ENCODE measurements at places on chromosomes 13 and 19.
A peak's percentile ranks its signal among the peaks of the same experiment; 100 is the strongest.

DNA sequence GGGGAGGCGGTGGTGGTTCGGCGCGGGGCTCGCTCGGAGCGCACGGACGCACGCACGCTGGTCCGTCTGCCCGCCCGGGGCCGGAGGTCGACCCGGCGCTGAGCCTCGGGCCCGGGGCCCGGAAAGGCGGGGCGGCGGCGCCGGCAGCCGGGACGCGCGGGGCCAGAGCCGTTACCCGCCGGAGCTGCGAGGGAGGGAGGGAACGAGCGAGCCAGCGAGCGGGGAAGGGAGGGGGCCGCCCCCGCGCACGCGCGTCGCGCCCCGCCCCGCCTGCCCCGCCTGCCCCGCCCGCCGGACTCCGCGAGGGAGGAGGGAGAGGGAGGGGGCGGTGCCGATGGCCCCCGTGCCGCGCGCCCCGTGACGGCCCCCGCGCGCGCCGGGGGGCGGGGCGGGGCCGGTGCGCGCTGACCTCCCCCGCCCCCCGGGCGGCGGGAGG is 15.0 kb downstream of the CIC start:
- peak; percentile 39 for DNase-seq

DNA sequence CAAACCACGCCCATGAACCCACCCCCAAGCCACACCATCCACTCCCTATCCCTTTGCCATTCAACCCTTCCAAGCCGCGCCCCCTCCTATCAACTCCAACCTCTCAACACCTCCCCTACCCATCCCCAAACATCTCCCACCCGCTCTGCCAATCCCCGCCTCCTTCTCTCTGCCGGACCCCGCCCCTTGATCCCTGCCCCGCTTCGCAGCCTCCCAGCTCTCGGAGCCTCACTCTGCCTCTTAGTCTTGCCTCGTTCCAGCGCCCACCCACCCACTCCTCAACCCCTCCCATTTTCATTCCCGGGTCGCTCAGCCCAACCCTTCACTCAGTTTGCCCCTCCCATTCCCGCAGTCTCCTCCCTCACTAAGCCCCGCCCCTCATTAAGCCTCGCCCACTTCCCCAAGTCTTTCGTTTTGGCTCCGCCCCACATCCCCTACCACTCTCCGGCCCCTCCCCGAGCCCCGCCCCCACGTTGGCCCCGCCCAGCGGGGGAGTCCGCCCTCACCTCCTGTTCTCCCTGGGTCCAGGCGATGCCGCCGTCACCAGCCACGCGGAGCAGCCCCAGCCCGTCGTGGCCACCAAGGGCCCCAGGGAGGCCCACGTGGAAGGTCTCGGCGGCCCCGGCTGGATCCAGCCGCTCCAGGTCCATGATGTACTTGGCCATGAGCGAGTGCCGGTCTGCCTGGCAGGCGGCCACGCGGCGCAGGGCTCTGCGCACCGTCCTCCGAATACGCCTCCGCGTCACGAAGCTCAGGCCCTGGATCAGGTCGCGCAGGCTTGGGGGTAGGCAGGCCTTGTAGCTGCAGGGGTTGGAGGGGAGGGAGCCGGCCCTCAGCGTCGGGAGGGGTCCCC is 5.7 kb downstream of the JAK3 start:
- peak; percentile 37 for DNase-seq

DNA sequence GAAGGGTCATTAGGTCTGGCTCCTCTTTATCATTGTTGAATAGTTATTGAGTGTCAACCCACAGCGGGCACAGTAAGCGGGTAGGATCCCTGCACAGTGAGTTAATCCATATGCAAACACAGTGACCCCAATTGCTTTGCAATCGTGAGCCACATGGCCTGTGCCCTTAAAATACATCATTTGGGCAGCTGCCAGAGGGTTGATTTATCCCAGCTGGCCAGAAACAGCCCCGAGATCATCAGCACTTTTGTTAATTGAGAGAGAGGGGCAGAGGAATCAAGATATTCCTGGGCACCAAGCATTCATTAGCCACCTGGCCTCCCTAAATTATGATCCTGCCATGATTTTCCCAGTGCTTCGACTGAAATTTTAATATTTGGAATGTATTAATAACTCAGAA is 9.8 kb upstream of the CNMD start:
- no peak for DNase-seq

DNA sequence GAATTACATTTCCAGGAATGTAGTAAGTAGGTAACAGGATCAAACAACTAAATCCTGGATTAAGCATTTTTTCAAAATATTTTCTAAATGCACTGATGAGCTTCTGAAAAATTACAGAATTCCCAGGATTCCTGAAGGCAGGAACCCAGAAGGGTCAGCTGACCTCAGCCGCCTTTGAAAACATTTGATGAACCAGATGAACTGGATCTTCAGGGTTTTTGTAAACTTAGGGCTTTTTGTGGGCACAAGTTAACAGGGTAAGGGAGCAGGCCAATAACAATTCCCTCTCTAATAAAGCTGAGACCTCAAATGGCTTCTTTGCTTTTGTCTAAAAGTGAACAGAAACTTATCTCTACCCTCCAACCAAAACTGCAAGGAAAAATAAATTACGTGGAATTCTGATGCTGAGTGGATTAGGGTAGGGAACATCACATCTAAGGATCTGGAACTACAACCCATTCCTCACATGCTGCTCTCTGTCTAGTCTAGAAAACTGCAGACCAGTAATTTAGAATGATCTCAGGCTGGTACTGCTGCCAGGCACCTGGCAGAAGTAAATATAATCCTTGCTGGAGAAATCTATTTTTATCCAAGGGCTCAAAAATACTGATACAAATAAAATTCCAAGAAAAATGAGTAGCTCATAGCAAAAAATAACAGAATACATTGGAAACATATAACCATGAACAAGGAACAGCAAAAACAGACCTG is 48.2 kb upstream of the N4BP2L1 start:
- DNase-seq: no peak

DNA sequence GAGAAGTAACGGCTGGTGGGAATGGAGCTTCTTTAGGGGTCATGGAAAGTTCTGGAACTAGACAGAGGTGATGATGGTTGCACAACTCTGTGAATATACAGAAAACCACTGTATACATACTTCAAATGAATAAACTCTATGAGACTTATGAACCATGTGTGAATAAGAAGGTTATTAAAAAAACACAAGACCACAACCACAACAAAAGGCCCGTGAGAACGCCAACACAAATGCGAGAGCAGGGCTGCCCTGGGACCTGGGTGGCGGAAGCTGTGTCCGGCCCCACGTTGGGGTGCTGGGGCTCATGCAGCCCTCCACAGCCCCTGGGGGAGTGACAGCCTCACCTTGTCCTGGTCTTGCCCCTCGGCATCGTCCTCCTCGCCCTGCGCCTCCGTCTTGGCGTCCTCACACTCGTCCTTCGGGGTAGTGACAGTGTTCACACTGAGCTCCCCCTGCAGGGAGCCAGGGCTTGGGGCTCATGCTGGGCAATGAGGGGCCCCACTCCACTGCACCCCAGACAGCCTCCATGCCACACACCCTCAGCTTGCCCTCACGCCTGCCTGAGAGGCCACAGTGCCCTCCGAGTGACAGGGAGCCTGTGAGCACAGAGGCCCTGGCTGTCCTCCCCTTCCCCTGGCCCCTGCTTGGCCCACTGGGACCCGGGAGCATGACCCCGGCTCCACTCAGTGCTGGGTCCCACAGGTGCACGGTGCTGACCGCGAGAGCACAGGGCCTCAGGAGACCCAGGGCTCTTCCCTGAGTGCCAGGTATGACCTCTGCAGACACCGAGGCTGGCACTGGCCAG is 16.0 kb downstream of the IZUMO4 start:
- DNase-seq: no peak

DNA sequence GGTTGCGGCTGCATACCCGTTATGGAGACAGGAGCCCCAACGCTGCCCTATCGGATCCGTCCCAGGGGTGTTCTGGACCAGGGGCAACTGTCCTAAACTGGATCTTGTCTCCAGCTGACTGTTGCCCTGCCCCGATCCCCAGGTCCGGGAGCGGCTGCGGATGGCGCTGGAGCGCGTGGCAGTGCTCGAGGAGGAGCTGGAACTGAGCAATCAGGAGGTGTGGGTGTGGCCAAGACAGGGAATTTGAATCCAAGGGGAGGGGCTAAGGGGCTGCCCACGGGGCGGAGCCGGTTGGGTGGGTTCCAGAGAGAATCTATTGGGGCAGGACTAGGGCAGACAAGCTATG is 9.9 kb downstream of the PPFIA3 start:
- DNase-seq: no peak

GRCh38 chr13:24141333-24141910 is 19.1 kb upstream of the SPATA13 start:
- no peak for DNase-seq

DNA sequence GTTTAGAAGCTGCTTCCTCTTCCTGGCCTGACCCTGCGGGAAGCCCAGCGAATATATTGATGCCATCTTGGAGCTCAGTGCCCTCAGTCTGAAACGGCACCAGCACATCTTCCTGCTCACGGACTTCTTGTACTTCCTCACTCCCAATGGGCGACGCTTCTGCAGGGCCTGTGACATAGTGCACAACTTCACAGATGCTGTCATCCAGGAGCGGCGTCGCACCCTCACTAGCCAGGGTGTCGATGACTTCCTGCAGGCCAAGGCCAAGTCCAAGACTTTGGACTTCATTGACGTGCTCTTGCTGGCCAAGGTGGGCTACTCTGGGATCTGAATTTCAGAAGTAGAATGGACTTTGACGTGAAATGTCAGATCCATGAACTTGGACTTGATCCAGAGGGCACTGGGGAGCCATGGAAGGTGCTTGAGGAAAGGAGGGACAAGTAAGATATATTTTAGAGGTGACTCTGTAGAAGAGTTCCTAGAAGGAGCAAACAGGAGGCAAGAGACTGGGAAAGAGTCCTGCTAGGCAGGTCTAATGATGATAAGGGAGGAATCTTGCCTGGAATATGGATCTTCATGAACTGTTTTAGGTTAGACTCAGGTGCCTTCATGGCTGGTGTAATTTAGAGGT is 38.4 kb upstream of the CYP4F8 start:
- DNase-seq: no peak

All from amygdala (tissue), 56 donors.